ENCODE measurements at places on chromosomes 12 and 14.

GRCh38 chr14:97453991-97454390 lies 656.8 kb downstream of the VRK1 start:
- no peak for DNase-seq

DNA sequence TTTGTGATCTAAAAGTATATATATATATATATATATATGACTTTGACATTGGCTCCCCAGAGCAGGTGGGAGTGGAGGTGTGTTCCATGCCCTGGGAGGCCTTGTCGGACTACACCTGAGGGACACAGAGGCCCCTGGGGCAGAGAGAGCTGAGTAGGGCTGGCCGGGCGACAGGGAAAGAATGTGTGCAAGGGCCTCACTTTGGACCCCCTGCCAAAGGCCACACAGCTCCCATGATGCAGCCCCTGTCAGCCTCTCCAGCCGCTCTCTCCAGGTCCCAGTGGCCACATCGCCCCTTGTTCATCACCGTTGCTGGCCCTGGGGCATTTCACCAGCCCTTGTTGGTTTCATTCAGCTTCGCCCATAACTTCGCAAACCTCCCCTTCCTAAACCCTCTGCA lies 123.9 kb downstream of the BCL11B start:
- DNase-seq = no peak

DNA sequence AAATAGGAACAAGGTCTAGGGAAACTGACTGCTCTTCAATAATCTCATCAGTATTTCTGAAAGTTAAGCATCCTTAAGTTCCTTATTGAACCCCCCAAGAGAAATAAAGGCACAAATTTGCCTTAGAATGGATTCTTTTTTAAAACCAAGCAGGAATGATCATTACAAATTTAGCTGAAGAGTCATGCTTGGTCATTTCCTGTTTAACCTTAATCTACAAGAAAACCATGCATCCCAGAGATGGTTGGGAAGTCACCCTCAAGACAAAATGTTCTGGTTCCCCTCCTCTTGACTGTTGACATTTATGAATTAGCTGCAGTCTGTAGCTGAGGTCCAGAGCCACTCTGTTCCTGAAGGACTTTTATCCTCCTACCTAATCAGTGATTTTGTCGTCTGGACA lies 291.8 kb upstream of the G2E3 start:
- DNase-seq = no peak

DNA sequence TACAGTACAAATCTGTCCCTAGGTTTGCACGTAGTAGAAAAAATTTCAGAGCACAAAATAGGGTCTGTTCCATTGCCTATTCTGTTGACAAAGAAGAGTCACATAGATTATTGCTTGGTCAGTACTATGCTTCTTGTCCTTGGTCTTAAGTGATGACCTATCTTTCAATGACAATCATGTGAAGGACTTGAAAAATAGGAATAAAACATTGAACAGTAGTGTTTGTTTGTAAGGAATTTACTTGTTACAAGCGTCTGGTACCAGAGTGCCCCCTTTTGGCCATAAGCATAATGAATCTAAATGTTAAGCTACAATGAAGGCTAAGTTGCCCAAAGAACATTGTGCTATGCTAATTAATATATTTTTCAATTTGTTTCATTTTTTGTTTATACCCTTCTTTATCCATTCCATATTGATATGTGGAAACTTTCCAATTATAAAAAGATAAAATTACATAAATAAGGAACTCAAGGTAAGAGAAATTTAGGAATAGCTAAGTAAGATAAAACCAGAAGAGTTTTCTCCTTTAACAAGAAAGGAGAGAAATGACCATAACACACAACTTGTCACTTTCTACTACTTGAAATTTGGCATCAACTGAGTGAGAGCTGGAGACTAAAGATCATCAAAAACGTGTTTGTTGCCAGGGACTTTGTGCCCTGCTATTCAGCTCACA lies 204.7 kb downstream of the EPS8 start:
- peak; percentile 49 for DNase-seq

DNA sequence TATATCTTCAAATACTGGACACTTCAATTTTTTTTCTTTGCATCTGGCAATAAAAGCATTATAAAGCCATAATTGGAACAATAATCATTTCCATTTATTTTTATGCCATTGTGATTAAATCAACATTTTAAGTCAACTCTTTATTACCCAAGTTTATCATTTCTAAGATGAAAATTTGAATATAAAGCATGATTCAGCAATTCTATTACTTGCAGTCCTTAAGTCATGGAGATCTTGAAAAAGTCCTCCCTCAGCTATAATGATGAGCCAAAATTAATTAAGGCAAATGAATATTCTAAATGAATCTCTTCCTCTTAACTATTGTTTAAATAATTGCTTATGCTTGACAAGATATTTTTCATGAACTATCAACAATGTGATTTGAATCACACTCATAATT lies 65.7 kb downstream of the LIN7A start:
- no peak for DNase-seq

DNA sequence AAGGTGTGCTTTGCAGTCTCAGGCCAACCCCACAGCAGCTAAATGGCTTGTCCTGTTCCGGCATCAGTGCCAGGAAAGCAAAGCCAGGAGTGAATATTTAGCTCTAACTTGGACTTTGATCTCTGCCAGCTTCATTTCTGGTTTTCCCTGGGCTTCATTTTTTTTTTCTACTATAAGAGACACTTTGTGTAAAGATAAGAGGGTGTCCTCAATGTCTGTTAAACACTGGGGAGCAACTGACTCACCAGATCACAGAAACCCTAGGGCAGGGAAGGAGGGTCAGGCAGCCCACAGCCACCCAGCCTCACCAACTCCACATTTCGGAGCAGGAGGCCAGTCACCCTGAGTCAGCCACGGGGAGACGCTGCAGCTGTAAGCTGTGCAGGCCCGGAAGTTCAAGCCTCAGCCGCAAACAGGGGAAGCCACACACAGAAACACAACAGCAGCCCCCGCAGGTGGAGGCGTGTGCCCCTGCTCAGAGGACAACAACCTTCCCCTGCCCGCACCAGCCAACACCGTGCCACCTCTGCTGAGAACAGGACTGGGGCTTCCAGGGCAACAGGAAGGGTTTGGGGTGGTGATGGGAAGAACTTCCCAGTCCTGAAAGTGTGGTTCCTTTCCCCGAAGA lies 6.3 kb downstream of the TNFRSF1A start:
- DNase-seq = peak; percentile 90

GRCh38 chr12:27762757-27763156 lies 17.3 kb upstream of the KLHL42 start:
- peak; percentile 50 for DNase-seq

GRCh38 chr12:105225505-105226015 lies 10.4 kb downstream of the APPL2 start:
- no peak for DNase-seq

DNA sequence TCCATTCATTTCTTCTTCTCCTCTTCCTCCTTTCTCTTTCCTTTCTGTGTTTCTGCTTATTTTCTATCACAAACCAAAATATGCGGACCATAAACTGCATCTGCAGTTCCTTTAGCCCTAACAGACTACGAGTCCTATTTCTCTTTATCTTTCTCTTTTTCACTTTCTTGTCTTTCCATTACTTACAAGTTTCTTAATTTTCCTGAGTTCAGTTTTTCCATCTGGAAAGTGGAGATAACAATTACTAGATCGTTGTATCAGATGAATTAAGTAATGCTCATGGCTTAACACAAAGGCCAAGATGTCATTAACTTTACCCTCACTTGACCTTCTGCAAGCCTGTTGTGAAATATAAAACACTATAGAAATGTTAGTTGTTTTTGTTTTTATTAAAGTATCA lies 983 bp upstream of the COPS7A start:
- no peak for DNase-seq

DNA sequence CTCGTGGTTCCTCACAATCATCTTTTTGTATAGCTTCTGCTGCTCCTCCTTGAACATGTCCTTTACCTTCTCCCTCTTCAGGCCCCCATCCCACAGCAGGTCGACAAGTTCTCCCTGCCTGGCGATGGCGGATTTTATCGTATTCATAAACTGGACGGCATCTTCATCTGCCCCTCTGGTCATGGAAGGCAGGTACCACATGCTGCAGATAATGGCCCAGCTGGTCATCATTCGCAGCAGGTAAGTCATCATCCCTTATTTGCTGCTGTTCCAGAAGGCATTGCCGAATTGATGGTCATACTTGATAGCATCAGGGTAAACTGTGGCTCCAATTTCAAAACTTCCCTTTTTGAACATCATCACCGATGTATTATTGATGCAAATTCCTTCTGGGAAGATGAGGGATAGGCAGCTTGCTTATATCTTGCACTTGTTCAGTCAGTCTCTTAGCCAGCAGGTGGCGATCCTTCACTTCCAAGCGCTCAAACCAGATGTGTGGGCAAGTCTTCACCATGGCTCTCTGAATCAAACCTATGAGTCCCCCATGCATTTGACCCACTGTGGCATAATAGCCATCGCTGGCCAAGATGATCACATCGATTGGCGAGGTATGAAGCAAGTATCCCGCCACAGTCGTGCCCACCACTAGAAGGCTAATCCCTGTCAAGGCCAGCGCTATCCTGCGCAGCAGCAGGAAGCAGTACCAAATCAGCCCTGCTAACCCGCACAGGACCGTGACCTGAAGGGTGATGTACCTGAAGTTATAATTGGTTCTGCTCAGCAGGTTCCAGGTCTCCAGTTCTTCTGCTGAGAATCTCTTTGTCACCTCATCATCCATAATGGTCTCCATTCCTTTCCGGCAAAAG lies 381.5 kb upstream of the STXBP6 start:
- no peak for DNase-seq

- peak; percentile 6 for DNase-seq
These were observed 15.0 kb downstream of the PMCH start for GRCh38 chr12:102182635-102183034.

DNA sequence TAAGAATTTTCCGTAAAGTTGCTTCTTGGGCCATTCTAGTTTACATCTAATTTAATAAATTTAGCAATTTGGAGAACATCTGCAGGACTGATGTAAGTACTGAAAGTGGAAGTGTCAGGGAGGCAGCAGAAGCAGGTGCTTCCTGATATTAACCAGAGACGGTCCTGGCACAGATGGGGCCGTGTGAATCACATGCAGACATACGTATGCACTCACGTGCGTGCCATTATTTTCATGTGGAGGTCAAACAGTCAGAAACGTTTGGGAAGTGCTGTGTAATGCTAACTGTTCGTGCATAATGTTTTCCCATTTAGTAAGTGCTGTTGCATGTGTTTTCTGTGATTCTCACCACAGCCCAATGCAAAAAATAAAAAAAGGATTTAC lies 87.8 kb upstream of the DYNC1H1 start:
- DNase-seq = peak; percentile 84

- peak; percentile 83 for DNase-seq
These were observed 886 bp upstream of the FUT8 start for GRCh38 chr14:65411656-65412031.

GRCh38 chr14:40318211-40318719 lies 886.0 kb upstream of the FBXO33 start:
- DNase-seq = no peak

- DNase-seq = no peak
These were observed 44.2 kb downstream of the LGMN start for GRCh38 chr14:92704036-92704804.

- DNase-seq = no peak
These were observed 207.5 kb downstream of the FOXN3 start for GRCh38 chr14:89209558-89209957.

DNA sequence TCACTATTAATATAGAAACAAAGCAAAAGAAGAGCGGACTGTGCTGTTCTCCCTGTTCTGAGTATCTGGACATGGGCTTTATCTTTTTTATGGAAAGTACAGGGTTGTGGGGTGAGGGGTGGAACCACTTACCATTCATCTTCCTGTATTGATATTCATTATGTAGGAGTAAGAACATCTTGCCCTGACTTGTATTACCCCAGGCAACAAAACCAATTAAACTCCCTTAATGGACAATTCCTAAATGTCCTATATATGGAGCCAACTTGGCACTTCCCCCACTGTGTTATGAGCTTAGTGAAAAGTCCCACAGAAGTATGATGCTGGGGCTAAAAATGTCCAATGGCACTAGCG lies 139.9 kb upstream of the KRR1 start:
- DNase-seq = no peak

GRCh38 chr12:98431089-98431488 lies 84.3 kb upstream of the TMPO start:
- no peak for DNase-seq

- DNase-seq = no peak
These were observed 9.6 kb downstream of the PRKAG1 start for GRCh38 chr12:49008943-49009342.

GRCh38 chr12:121580959-121581685 lies at the start of gene KDM2B:
Gene KDM2B, minus strand, starts transcription at chr12:121581023. Its CDS starts 112 bp downstream, at chr12:121580911.
- DNase-seq = no peak

DNA sequence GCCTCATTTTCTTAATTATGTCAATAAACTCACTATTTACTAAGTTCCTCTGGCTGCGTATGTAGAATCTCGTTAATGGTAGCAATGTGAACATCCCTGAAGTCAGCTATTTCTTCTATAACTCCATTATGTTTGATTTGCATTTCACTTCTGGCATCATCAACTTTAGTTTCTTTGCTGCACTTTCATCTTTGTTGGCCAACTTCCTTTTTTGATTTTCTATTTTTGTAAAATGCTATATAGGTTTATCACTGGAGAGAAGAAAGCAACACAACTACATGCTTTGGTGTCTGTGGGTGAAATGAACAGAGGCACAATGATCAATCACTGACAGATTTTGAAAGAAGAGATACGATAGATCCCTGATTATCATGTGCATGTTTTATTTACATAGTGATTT lies 58.5 kb upstream of the ATF7IP start:
- no peak for DNase-seq

DNA sequence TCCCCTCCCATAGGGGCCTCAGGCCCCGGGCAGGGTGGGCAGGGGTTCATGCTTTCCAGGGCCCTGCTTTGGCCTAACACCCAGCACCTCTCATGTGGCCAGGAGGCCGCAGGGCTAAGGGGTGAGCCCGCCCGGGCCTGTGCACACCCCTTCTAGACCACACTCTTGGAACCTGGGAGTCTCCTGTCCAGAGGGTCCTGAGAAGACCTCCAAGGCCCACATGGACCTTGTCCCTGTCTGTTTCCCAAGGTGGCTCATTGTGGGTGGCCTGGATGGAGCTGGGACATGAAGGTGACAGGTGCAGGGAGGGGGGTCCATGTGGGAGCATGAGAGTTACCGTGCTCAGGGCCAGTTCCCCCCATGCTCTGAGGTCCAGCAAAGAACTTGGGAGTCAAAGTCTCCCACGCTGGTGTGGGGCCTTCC lies 11.6 kb downstream of the DLK1 start:
- DNase-seq = no peak

DNA sequence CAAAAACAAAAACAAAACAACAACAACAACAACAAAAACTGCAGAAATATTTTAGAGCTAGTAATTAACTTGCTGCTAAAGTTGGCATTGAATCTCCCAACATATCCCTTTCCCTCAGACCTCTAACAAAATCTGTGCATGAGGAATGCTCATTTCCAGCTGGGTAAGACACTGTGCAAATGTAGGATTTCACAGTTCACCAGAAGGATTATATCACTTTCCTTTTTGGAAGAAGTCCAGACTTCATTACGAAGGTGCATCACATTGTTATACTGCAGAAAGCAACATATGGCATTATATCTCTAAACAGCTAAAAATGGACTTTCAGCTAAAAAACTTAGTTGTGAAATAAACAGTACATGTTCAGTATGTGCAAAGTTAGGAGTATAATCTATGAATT lies 341.8 kb downstream of the FSCB start:
- no peak for DNase-seq
